ENCODE measurements at places on chromosomes 4 and X. TPM values are rescaled to one million over a fixed set of nuclear protein-coding genes. Genes with fewer than 3 reads are reported as not detected.

DNA sequence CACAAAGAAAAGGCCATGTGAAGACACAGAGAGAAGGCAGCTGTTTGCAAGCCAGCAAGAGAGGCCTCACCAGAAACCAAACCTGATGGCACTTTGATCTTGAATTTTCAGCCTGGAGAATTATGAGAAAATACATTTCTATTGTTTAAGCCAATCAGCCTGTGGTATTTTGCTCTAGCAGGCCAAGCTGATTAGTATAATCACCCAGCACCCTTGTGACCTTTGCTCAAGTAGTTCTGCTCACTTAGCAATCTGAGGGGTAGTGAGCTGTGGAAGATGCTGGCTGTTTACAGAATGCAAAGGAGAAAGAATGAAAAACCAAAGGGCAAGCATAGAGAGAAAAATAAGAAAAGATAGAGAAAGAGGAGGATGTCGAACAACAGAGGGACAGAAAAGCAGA is 396.4 kb upstream of the BOD1L1 start:
- DNase-seq: no peak

DNA sequence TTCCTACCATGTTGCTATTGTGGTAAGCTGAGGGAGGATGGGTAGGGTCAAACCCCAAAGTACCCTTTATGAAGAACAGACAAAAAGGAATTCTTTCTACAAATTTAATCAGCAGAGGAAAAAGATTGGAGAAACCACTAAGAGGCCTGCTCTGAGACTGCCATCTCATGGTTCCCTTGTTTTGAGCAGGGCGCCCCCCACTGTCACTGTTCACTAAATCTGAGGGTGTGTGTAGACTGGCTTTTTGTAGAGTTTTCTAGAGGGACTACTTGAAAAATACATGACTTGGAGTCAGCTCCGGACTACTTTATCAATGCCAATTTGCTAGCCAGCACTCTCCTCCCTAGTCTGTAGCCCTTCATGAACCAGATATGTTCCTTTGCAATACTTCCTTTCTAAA is 324.8 kb downstream of the FRMPD4 start:
- DNase-seq: no peak

- no peak for DNase-seq
These were observed 284.9 kb downstream of the FBXO8 start for GRCh38 chr4:173998471-173999144.

GRCh38 chr4:77006753-77007353 is 57.3 kb downstream of the SEPTIN11 start:
- no peak for DNase-seq

SYN1 gene
- 0.10 TPM for polyA plus RNA-seq

DNA sequence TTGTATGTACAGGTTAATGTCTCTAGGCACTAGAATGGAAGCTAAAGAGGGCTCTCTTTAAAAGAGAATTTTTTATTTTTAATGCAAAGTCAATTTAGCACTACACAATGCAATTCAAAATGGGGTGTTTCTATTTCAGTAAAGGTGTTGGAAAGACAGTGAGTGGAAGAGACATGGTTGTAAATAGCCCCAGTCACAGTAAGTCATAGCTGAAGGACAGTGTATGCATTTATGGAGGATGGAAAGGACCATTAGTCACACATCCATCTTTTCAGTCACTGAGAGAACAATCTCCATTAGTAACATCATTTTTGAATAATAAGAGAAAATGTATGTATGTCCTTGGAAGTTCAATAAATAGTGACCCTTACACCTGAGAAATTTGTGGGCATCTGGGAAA is 148.0 kb downstream of the PDHA2 start:
- no peak for DNase-seq

MEPE gene
- polyA plus RNA-seq: not detected

NKAP gene
- 2.5 TPM for polyA plus RNA-seq

DNA sequence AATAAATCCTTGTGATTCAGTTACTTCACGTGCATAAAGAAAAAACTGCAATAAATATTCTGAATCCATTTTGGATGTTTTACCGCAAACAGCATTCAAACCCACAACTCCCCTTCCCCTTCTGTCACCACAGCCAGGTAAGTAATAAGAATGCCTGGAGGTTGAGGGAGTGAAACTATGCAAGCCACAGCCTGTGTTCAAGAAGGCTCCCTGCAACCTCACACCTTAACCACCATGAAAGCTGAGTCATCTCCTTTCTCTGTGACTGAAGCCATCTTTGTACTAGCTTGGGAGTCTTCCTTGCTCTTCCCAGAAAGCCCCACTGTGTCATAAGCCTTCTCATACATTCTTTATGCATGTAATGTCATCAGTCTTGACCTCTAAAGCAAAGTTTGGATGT is 297.0 kb upstream of the PUDP start:
- DNase-seq: peak; percentile 94

MAP3K15 gene
- 0.05 TPM for polyA plus RNA-seq

- DNase-seq: no peak
These were observed 48.1 kb upstream of the HMX1 start for GRCh38 chr4:8919651-8920288.

DNA sequence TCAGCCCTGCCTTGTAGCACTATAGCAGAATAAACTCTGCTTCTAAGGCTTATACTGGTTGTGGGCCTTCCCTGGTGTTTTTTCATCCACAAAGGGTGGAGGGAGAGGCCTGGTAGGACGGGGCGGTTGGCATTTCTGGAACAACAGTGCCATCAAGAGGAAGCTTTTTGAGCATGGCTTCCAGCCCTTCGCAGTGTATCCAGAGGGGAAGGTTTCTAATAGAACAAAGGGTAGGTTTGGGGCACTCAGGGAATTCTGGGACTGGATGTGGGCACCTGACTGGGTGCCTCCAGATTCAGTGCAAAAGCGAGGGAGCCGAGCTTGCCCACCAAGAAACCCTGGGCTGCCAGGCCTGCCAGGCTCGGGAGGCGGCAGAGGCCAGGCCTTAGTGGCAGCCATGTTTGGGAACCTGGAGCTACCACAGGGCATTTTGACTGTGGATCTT is 229.6 kb upstream of the AGTR2 start:
- peak; percentile 74 for DNase-seq

GRCh38 chr4:164441109-164441508 is 312.8 kb upstream of the SMIM31 start:
- DNase-seq: no peak

TMEM47 gene
- 7.9 TPM for polyA plus RNA-seq

BGN gene
- polyA plus RNA-seq: 0.48 TPM

GRCh38 chr4:67580577-67580976 is 22.1 kb downstream of the STAP1 start:
- no peak for DNase-seq

DNA sequence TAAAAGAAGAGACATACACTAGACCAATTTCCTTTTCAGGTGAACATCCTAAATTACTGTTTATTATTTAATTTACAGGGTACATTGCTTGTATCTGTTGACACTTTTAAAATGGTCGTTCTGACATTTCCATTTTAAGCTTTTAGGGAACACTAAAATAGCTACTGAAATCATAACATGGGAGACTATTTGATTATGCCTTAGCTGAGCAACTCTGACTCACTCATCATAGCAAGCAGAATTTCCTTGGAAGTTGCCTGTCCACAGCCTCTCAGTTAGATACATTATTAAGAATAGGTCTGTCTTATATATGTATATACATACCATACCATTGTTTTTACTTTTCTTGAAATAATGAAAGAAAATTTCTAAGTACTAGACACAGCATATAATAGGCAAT is 22.0 kb downstream of the GUCY1B1 start:
- DNase-seq: no peak

RHOH gene
- not detected for polyA plus RNA-seq

GRCh38 chr4:152316969-152317368 is 218.9 kb downstream of the FBXW7 start:
- no peak for DNase-seq

- no peak for DNase-seq
These were observed 814 bp upstream of the RBM47 start for GRCh38 chr4:40630335-40631021.

SSX4 gene
- polyA plus RNA-seq: not detected

- DNase-seq: no peak
These were observed 346.4 kb downstream of the PTTG2 start for GRCh38 chr4:38306482-38307071.

RASGEF1B gene
- polyA plus RNA-seq: 8.7 TPM

DNA sequence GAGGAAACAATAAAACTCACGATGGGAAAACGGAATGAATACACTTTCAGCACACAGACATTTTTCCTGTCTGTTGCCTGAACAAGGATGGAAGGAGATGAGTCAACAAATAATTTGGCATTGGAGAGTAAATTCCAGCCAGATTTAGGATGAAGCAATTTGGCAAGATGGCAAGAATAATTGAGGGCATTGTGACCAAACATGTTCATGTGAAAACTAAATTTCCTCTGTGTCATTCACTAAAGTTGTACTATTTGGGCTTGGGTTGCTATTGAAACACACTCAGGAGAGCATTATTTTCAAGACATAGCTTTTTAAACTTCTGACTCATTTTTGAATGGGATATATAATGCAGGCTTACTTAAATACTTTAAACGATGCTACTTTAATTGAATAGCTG is 1614.4 kb downstream of the PCDH19 start:
- DNase-seq: no peak

DNA sequence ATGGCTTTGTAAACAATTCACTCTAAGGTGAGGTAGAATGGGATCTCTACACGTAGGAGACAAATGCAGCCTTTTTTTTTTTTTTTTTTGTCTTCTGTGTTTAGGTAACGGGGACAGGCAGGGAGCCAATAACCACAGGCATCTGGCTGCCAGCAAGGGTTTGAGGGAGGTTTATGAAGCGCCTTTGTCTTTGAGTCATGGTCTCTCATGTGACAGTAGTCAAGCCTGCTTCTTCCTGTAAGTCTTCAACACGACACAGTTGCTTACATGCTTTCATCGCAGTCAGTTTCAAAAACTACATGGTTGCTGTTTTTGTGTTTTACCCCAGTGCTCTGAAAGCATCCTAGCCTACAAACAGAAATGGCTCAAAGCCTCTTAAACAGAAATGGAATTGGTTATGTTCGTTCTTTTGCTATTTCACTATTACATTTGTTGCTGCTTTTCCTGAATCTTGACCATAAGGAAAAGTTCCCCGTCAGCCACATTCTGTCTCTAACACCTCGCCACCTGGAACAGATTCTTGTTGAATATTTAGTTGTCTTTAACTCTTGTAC is 127.8 kb upstream of the METTL14 start:
- peak; percentile 83 for DNase-seq

All from mammary epithelial cell (primary cell).